Activated CD4-positive, CD25-positive, alpha-beta regulatory T cell treated with anti-CD3 and anti-CD28 coated beads, Interleukin-2, amount 50 U/mL, for 24 hours (primary cell): ENCODE measurements at places on chromosomes 3 and 15.

DNA sequence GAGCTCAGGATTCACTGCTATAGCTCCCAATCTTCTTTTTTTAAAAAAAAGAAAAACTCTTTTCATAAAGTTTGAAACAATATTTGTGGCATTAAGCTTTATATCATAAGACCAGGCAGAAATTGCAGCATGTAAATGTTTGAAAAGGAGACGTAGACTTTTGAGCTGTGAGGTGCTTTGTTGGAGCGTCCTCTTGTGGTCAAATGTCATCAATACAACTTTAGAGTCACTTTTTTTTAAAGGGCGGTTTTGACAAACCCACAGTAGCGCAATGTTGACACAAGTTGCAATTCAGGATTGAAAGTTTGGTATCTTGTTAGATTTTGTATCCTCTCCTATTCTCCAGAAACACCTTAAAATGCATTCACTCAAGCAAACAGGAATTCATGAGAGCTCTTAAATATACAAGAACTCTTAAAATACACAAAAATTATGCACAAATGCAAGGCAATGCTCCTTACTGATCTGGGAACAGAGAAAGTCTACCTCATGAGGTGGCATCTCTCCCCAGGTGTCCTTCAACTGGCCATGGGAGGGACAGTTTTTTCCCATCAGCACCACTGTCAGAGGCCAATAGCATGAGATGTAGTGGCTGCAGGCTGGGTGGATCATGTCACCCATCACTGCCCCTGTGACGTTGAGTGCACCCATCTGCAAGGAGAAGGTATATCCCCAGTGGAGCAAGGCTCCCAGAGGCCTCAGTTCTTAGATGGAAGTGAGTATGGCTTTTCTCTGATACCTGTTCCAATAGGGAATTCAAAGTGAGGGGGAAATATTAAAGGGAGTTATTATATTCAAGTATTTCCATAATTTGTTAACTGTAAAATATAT lies 70.7 kb downstream of the ANXA2 start:
- no peak for ATAC-seq

DNA sequence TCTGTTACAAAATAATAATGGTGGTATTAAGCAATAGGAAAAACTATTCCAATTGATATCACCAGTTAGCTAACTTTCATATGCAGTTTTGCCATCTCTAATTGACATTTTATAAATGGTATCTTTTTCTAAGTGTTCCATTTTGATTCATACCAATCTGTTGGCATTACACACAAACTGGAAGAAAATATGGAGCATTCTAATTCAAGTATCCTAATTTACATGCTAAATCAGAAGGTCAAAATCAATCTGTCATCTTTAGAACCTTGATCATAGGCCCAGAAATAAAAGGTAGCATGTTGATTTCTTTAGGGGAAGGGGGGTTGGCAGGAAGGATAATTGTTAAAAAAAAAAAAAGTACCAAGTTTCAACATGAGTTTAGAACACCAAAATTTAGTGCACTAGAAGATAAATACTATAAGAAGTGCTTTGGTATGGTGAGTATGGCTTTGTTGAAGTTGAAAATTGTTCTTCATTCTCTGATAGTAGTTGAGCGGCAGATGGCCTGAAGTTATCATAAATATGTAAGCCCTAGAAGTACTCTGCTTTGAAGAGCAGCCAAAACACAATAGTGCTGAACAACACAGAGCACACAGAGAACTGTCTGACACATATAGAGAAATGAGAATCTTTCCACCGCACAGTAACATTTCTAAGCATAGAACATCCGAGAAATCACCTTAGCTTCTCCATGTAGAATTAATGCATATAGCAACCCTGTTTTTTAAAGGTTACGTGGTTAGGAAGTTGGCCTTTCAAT lies 130.1 kb downstream of the TAFA4 start:
- ATAC-seq: no peak

DNA sequence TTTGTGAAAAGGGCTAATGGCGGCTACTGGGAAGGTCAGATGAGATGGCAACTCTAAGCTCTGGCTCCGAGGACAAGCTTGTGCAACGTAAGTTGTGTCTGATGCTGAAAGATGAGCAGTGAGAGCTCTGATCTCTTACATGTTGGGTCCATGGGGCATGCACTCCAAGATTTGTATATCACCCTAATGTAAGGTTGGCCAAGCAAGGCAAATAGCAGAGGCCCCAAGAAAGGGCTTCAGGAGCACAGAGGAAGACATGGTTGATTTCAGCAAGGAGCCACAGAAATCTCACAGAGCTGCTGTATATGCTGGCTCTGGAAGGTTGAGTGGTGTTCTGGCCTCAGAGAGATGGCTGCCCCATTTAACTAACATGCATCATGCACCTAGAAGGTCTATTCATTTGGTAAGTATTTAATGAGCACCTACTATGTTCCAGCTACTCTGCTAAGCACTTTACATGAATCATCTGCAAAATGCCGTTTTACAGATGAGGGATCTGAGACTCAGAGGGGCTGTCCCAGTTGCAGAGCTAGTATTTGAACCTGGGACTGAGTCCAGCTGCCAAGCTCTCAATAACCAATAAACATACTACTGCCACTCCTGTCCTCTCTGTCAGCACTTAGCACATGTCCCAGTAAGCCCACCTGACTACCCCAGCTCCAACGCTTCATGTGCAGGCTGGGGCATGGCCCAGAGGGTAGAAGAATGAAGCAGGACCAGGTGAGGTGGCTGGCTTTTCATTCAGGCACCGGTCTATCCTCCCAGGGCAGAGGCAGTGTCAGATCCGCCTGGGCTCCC lies 27.8 kb upstream of the ATP2B2 start:
- ATAC-seq: no peak

DNA sequence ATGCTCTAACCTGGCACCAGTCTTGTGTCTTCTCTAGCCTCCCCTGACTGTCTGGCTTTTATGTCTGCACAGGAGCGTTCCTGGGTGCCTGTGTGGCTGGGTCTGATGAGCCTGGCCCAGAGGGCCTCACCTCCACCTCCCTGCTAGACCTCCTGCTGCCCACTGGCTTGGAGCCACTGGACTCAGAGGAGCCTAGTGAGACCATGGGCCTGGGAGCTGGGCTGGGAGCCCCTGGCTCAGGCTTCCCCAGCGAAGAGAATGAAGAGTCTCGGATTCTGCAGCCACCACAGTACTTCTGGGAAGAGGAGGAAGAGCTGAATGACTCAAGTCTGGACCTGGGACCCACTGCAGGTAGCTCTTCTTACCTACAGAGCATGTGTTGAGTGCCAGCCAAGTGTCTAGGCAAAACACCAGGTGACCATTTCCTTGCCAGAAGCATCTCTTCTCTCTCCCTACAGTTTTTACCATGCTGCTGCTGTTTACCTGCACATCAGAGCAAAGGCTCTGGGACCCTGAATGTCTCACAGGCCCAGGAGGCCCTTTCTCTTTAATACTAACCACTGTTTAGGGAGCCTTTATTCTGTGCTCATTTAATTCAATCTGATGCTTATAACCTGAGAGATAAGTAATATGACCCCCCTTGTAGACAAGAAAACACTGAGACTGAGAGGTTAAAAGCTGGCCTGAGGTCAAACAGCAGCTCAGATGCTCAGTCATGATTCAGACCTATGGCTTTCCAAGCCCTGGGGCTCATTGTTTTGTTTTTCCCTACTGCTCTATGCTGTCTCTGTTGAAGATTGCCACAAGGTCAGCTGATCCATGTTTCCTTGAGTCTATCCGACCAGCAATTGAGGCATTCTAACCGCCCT lies 10.4 kb downstream of the PODXL2 start:
- ATAC-seq: no peak
